ENCODE measurements at places on chromosomes 5 and 9.

- no peak for DNase-seq
These were observed 411.5 kb downstream of the PLK2 start for GRCh38 chr5:58048185-58048925.

DNA sequence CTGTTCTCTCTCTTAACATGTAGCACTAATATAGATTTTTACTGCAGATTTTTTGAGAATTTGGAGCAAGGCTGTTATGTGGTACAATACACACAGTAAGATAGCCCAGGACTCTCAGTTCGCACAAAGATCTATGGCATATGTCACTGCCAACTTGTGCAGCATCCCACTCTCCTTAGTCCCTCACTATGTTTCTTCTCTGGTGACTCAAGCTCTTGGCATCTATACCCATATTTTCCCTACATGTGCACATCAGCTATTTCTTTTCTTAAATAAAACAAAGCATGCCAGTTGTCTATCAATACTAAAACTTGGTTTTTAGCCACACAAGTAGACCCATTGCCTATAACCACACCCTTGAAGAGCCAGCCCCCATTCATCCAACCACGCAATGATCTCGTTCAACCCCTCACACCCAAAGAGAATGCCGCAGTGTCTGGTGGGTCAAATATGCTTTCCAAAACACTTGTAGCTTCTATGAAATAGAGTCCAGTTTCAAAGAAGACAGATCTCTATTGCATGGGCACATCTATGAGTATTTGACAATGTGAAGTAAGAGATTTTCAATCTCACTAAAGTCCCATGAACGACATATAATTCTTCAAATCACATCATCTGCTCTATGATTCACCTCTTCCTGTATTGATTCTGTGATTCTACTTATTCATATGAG, 18.2 kb upstream of the IL7R start:
- DNase-seq, result no peak

DNA sequence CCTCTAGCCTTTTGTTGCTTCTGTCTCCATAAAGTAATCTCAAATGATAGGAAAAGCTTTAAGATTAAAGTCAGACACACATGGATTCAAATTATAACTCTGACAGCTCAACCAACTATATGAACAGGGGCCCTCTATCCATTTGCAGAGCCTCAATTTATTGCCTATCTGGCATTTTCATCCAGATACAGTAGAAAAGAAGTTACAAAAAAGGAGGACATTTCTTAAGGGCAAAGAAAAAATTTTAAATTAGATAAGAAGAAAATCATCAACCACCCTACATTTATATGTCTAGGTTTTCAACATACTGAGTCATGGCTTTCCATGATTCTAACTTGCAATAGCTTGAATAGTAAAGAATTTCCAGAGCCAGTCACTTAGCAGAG, 567.2 kb downstream of the CAAP1 start:
- DNase-seq, result no peak

DNA sequence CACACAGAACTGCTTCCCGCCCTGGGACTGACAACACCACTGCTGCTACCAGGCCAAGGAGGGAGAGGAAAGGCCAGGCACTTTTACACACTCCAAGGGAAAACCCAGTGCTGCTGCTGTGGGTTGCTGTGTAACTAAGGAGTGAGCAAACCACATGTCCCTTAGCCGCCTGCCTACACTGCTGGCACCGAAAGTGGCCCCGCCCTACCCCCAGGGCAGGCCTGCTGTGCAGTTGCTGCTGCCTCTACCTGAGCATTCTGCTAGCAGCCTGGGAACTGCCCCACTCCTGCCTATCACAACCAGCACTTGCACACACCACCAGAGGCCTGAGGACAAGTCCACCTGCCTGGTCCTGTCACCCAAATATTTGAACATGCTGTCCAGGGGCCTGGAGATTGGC, 740.9 kb downstream of the DTWD2 start:
- no peak for DNase-seq

DNA sequence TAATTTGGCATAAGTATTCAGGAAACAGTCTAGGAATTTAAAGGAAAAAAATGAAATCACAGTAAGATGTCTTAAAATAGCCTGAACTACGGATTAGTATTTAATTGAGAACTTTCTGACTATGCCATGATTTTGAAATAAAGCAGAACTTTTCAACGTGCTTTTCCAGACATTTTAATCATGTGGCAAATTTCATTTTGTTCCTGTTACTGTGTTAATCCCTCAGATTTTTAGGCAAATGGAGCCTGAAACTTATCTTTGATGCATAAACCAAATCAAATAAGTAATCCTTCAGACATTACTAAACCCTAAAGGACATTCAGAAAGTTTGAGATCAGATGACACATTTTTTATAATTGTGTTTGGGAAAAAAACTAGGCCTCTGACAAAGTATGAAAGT, 75.7 kb downstream of the FBN2 start:
- DNase-seq, result no peak

- DNase-seq, result no peak
These were observed 14.6 kb upstream of the COL15A1 start for GRCh38 chr9:98929071-98929470.

- DNase-seq, result no peak
These were observed 1.2 kb upstream of the NSD1 start for GRCh38 chr5:177132136-177133095.

DNA sequence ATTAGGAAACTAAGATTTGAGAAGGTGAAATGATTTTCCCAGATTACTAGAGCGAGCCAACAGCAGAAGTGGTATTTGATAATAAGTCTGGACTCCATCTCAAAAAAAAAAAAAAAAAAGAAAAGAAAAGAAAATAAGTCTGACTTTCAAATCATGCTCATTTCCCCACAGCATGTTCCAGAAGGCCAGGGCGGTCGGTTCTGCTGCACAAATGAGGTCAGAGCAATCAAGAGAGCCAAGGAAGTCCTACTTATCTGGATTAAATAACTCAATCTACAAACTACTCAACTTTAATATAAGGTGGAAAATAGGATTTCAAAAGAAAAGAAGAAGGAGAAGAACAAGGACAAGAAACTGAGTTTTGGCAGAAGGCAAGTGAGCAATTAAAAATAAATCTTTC, 130.4 kb upstream of the RASA1 start:
- DNase-seq, result no peak

GRCh38 chr5:82295144-82295543, 17.0 kb upstream of the RPS23 start:
- no peak for DNase-seq

DNA sequence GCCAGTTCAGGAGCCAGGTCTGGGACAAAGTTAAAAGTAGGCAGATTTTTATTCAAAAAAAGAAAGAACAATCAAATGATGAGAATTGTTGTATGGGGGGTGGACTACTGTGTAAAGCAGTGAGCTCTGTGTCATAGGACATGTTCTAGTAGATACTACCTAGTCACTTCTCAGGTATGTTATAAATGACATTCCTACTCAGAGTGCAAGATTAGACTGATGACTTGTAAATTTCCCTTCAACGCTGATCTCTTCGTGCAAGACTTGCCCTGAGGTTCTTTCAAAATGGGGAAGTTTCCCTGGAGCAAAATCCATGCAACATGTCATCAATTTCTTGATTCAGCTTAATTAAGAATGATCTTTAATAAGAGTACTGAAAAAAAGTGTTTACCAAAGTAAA, 175.1 kb downstream of the RORB start:
- DNase-seq, result no peak

DNA sequence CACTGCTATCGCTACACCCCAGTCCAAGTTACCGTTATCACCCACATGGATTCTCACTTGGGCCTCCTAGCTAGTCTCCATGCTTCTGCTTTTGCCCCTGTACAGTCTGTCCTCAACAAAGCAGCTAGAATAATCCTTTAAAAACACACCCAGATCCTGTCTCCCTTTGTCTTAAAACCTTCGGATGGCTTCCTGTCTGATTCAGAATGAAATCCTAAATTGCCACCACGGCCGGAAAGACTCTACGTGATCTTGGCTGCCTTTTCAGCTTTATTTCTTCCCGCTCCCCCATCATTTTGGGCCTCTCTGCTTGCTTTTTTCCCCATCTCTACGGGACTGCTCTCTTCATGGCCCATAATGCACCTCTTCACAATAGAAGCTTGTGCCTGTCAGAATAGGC, 33.4 kb downstream of the GDNF start:
- DNase-seq, result no peak

GRCh38 chr9:91117959-91118703, 243.6 kb downstream of the AUH start:
- DNase-seq, result no peak

DNA sequence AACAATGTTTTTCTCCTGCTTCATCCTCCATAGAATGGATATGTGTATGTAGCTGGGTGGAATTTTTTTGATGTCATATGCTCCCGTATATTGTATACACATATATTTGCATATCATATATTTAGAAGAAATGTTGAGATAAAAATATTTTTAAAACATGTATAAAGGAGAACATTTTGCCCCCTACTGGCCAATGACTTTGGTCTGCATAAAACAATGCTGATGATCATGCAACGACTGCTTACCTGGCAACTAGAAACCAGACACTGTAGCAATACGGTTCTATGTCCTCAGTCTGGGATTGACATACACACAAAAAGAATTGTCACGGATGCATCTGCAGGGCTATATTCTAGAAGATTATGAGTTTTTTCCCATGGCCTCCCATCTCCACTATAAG, 503.6 kb downstream of the ELAVL2 start:
- no peak for DNase-seq

GRCh38 chr5:115666023-115666422, 40.2 kb upstream of the TMED7 start:
- no peak for DNase-seq

GRCh38 chr9:113837334-113837733, 38.8 kb upstream of the ZNF618 start:
- DNase-seq, result no peak

DNA sequence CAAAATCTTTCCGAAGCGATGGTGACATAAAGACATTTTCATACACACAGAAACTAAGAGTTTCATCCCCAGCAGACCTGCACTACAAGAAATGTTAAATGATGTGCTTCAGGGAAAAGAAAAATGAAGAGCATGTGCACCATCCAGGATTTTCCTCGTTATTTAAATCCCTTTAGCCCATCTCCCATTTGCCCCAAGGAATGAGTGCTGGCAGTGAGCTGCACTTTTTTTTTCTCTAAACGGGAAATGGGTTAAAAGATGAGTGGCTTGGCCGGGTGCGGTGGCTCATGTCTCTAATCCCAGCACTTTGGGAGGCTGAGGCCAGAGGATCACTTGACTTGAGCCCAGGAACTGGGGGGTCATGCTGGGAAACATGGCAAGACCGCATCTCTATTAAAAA, 6.8 kb upstream of the LRRC14B start:
- no peak for DNase-seq

GRCh38 chr9:101375546-101375945, 9.3 kb downstream of the BAAT start:
- DNase-seq, result no peak

- no peak for DNase-seq
These were observed 1.3 kb upstream of the REEP5 start for GRCh38 chr5:112923148-112923917.

- DNase-seq, result no peak
These were observed 72.3 kb upstream of the STARD4 start for GRCh38 chr5:111584651-111585050.

- DNase-seq, result no peak
These were observed 14.5 kb downstream of the SLC23A1 start for GRCh38 chr5:139368613-139369012.

GRCh38 chr5:77163453-77163852, 47.0 kb upstream of the PDE8B start:
- DNase-seq, result no peak

DNA sequence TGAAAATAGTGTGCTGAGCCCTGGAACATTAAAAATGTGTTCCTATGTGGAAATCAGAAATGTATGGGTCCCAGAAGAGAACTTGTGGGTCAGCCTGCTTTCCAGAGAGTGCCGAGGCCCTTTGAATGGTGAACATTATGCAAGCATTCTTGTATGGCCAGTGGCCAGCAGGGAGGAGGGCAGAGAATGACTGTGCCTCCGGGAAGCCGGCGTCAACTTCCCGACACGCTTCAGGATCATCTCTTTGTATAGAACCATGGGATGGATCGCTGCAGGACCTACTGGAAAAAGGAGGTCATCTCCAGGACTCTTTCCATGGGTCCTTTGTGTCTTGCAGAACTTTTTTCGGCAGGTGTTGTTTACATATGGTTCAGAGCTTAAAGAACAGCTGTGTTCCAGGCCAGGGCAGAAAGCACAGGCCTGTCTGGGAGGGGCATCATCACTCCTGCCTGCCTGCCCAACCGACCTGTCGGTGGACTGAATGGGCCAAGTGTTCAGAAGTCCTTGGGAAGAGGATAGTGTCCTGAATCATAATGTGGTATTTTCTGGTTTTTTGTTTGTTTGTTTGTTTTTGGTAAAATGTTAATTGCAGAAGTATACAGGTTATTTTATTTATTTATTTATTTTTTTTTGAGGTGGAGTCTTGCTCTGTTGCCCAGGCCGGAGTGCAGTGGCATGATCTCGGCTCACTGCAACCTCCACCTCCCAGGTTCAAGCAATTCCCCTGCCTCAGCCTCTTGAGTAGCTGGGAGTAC, 9.0 kb downstream of the PRRC2B start:
- peak; percentile 70 for DNase-seq

DNA sequence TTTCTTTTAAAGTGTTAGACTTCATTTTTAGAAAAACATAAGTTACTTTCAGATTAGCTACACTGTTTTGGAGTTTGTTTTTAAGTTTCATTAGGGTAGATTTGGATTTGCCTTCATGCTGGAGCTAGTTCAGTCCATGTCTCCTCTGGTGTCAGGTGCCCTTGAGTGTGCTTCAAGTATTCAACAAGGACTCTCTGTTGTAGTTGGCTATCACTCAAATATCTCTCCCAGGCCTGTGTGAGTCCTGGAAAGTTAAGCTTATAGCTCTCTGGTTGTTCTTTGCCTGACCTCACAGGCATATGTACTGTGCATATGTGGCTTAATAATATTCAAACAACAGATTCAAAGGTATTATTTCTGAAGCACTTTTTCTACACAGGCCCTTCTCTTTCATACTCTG, 45.4 kb downstream of the PTBP3 start:
- DNase-seq, result no peak

DNA sequence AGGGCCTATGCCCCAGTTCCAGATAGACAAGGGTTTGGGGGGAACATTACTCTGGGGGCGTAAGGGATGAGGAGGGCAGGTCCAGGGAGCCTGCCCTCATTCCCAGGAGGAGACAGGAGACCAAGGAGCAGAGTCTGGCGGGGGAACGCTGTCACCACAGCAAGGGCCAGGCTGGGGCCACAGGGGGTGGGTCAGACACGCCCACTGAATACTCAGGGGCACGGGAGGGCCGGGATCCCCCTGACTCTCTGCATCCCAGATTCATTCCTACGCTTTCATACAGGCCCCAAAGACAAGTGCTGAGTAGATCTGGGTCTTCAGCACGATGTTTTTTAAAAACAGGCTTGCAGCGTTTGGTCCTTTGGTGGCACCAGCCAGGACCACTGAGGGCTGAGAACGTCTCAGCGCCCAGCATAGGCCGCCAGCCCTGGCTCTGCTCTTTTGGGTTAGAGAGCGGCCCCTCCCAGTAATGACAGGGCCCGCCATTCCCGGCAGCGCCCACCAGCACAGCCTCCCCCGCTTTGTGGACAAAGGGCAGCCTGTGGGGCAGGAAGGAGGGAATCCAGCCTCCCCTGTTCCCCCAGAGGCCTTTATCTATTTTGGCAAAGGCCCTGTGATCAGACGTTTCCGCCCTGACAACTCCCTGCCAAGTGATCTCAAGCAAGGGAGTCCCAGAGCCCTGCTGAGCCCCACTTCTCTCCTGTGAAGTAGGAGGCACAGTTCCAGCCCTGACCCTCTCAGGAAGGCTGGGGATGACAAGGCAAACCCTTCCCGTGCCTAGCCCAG, 24.9 kb downstream of the NEK6 start:
- no peak for DNase-seq

- no peak for DNase-seq
These were observed 8.3 kb upstream of the SLC6A18 start for GRCh38 chr5:1216918-1217295.

All from amniotic stem cell (primary cell).